Vagina (tissue), 2 donors: ENCODE measurements at places on chromosomes 5 and 9.
A peak's percentile ranks its signal among the peaks of the same experiment; 100 is the strongest.

DNA sequence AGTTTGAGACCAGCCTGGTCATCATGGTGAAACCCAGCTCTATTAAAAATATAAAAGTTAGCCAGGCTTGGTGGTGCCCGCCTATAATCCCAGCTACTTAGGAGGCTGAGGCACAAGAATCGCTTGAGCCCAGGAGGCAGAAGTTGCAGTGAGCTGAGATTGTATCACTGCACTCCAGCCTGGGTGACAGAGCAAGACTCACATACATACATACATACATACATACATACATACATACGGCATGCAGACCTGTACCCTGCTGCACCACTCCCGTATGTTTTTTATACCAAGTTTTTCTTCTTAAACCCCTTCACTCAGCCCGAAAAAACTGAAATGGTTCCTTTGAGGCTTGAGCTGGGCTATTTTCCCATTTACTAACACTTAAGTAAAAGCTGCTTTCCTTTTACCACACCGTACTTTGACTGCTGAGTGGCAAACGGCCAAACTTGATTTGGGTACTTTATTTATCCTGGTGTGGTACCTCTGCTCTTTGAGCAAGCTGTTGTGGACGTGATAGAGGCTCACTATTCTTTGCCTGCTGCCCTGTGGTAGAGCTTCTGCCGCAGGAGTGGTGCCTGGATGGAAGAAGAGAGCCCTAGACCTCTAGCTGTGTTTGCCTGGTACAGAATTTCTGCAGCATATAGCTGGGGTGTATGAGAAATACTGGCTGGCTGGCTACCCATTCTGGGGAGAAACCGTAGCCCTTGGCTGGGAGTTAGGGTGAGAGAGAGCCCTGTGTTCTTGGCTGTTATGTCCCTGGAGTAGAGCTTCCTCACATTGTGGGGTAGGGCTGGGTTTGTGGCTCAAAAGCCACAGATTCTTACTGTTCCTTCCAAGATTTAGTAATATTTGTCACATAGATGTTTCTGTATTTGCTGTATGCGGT lies 19.4 kb downstream of the IPO11 start:
- no peak for DNase-seq
- no peak overlapping the region for H3K4me3 ChIP-seq
- H3K27ac ChIP-seq, result peak overlapping the region; percentile 20
- H3K27me3 ChIP-seq, result no peaks in the 10 kb centered on the region
- peaks cover 5% of the 10 kb centered on the region for H3K4me1 ChIP-seq

DNA sequence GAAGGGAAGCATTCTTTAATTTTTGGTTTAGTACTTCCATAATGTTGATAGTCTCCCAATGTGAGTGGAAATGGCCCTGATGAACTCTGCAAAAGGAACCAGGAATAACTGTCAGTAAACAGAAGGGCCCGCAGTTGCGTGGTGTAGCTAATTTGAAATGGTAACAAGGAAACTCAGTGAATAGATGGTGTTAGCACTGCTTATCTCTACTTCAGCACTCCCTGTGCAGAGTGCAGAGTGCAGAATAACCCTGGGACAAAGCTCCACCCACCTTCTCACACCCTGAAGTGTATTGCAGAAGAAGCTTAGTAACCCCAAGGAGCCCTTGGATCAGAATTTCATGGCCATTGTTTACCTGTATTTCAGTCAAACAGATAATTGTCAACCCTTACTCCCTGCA lies 158.9 kb downstream of the PCSK5 start:
- no peaks in the 10 kb centered on the region for H3K36me3 ChIP-seq
- no peak overlapping the region for H3K4me3 ChIP-seq
- no peaks in the 10 kb centered on the region for H3K27me3 ChIP-seq
- no peak for DNase-seq

GRCh38 chr5:149497357-149497756 lies 53.9 kb downstream of the CSNK1A1 start:
- peak overlapping the region; percentile 40 for H3K27ac ChIP-seq
- no peak for DNase-seq
- peaks cover 6% of the 10 kb centered on the region for H3K4me1 ChIP-seq
- H3K27me3 ChIP-seq, result no peaks in the 10 kb centered on the region
- H3K4me3 ChIP-seq, result no peak overlapping the region
- H3K36me3 ChIP-seq, result no peaks in the 10 kb centered on the region

GRCh38 chr5:95644351-95645042 lies 2.1 kb upstream of the RFESD start:
- peak overlapping the region; percentile 97 for H3K27ac ChIP-seq
- H3K36me3 ChIP-seq, result no peaks in the 10 kb centered on the region
- peaks cover 9% of the 10 kb centered on the region for H3K4me1 ChIP-seq
- H3K4me3 ChIP-seq, result no peak overlapping the region
- no peak for DNase-seq

- no peaks in the 10 kb centered on the region for H3K36me3 ChIP-seq
- H3K4me1 ChIP-seq, result peaks cover 27% of the 10 kb centered on the region
- peak overlapping the region; percentile 91 for H3K4me3 ChIP-seq
- H3K27ac ChIP-seq, result peak overlapping the region; percentile 89
- no peak for DNase-seq
Measured at GRCh38 chr5:56480705-56481427, 247.7 kb upstream of the ANKRD55 start.

- no peaks in the 10 kb centered on the region for H3K4me1 ChIP-seq
- H3K27ac ChIP-seq, result no peak overlapping the region
- H3K27me3 ChIP-seq, result no peaks in the 10 kb centered on the region
- DNase-seq, result peak; percentile 52
- no peak overlapping the region for H3K4me3 ChIP-seq
- no peaks in the 10 kb centered on the region for H3K36me3 ChIP-seq
Measured at GRCh38 chr5:179439181-179439985, 94.1 kb upstream of the ADAMTS2 start.
